Aorta (tissue), 5 donors: ENCODE measurements at places on chromosomes 11 and 22. TPM values are rescaled to one million over a fixed set of nuclear protein-coding genes. Genes with fewer than 3 reads are reported as not detected.
A peak's percentile ranks its signal among the peaks of the same experiment; 100 is the strongest.

DNA sequence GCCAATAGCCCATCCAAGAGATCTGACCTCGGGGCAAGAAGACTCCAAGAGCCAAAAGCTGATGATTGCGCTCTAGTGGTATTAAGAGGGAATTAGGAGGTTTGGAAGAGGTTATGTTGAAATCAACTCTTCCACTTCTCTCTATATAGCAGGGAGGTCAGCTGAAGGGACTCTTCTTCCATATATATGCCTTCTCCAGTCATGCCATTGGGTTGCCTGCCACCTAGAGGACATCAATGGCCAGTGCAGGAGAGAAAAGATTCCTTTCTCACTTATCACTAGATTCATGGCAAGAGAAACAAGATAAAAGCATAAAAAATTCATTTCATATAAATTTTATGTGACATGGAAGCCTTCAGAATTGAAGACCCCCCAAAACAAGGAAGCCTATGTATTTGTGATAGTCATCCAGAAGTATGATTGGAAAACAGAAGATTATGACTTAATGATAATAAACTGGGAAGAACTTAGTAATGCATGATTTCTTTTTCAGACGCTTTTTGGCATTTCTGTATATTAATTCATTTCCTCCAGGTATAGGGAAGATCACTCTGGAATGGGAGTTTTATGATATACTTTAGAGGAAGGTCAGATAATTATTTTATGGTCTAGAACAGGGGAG, 435.1 kb upstream of the DDI1 start:
- DNase-seq, result no peak
- H3K4me1 ChIP-seq, result no peaks in the 10 kb centered on the region
- H3K4me3 ChIP-seq, result no peak overlapping the region
- H3K27ac ChIP-seq, result no peak overlapping the region
- no peaks in the 10 kb centered on the region for H3K27me3 ChIP-seq

- peak; percentile 45 for DNase-seq
- no peaks in the 10 kb centered on the region for H3K27me3 ChIP-seq
- H3K4me1 ChIP-seq, result no peaks in the 10 kb centered on the region
- H3K36me3 ChIP-seq, result no peaks in the 10 kb centered on the region
These were observed 5.1 kb upstream of the KRTAP5-9 start for GRCh38 chr11:71542879-71543777.

DNA sequence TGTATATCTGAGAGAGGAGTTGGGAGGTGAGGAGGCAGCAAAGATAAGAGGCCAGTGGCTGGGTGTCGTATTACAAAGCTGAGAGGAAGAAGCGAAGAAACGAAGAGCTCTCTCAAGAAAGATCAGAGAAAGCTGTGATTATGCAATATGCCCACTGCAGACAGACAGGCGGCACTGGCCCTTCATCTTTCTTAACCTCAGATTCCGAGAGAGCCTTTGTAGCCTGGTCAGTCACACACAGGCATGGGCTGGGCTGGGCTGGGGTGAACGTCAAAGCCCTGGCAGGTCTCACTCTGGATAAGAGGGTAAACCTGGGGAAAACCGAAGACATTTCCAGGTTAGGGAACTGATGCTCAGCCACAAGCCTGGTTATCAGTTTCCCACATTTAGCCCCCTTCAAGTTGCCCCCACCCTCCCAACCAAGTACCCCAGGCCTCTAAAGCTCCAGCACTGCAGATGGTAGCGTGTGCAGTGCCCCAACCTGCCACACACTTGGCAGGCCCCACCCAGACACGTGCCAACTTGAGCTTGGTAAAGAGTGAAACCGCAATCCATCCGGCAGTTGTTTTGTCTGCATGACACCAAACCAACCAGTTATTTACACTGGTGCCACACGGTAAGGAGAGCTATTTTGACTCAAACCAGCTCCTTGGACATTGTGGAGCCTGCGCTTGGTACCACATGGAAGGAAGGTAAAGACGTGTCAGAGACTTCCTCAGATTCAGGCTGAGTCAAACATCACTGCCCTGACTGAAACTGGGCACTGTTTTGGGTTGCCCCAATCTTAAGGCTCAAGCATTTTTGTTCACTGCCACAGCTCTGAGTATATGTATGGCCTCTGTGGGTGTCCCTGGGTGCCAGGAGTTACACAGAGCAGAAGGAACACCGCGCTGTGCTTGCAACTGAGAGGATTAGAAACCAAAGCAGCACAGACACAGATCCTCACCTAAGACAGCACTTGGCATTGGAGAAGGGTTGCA, 135.9 kb downstream of the FDX1 start:
- H3K4me1 ChIP-seq, result no peaks in the 10 kb centered on the region
- no peak for DNase-seq
- no peak overlapping the region for H3K27ac ChIP-seq
- no peak overlapping the region for H3K4me3 ChIP-seq

MS4A12 gene
- polyA plus RNA-seq, result 11.1 TPM

DNA sequence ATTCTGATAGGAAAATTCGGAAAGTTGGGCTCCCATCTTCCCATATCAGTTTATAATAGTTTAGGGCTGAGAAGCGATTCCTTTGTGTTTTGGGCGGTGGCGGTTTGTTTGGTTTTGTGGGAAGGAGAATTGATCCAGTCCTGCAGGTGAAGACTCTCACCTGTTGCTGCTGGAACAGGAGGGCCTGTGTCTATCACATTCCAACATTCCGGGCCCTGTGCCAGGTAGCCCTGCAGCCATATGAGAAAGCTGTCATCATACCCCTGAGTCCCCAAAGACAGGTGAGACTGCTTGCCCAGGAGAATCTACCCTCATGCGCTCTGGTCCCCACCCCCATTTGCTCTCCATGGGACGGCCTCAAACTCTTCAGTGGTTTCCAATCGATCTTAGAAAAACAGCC, 62.1 kb downstream of the TRAF6 start:
- H3K27me3 ChIP-seq, result no peaks in the 10 kb centered on the region
- H3K27ac ChIP-seq, result no peak overlapping the region
- H3K36me3 ChIP-seq, result no peaks in the 10 kb centered on the region
- no peak overlapping the region for H3K4me3 ChIP-seq
- no peaks in the 10 kb centered on the region for H3K4me1 ChIP-seq
- DNase-seq, result no peak

- no peak overlapping the region for H3K4me3 ChIP-seq
- no peaks in the 10 kb centered on the region for H3K36me3 ChIP-seq
- no peak overlapping the region for H3K27ac ChIP-seq
- no peaks in the 10 kb centered on the region for H3K4me1 ChIP-seq
These were observed 33.1 kb upstream of the TSPAN18 start for GRCh38 chr11:44693654-44694119.

- H3K4me3 ChIP-seq, result no peak overlapping the region
- no peak overlapping the region for H3K27ac ChIP-seq
- H3K4me1 ChIP-seq, result no peaks in the 10 kb centered on the region
- H3K36me3 ChIP-seq, result no peaks in the 10 kb centered on the region
These were observed 1436.4 kb downstream of the BRD1 start for GRCh38 chr22:48391171-48391711.

TMEM191C gene
- polyA plus RNA-seq, result 0.50 TPM

DNA sequence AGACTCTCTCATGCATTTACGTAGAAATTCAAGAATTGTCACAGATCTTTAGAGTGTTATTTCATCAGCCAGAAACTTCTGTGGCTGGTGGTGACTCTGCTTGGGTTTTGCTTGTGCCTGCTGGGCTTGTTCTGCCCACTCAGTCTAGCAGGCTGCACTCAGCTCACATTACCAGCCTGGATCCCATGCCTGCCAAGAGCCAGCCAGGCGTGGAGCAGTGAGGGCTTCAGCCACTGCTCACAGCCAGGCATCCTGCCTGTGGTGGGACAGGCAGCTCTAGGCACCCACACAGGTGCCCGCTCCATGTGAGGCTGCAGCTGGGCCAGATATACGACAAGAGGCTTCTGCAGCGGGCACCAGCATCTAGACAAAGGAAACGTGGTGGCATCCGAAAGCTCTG, 1213.3 kb upstream of the RAG2 start:
- no peak overlapping the region for H3K27ac ChIP-seq
- H3K27me3 ChIP-seq, result no peaks in the 10 kb centered on the region
- H3K36me3 ChIP-seq, result no peaks in the 10 kb centered on the region
- no peak overlapping the region for H3K4me3 ChIP-seq
- no peak for DNase-seq

GRCh38 chr11:109029927-109030326, 365.1 kb downstream of the DDX10 start:
- H3K36me3 ChIP-seq, result no peaks in the 10 kb centered on the region
- DNase-seq, result no peak
- no peaks in the 10 kb centered on the region for H3K4me1 ChIP-seq

DNA sequence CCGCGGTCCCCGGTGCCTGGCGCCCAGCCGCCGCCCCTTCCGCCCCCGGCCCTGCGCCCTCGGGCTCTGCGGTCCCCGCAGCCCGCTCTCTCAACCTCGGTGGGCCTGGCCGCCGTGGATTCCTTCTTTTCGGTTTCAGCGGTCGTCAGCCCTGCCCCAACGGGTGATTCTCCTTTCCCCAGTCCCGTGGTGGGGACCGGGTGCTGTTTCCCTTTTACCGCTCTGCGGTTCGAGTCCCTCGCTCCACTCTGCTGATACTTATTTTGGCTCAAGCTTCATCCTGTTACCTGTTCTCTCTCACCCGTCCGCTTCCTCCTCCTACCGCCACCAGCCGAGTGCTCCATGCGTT, 494 bp downstream of the ZDHHC5 start:
- H3K36me3 ChIP-seq, result peaks cover 7% of the 10 kb centered on the region
- DNase-seq, result peak; percentile 63
- H3K4me1 ChIP-seq, result no peaks in the 10 kb centered on the region
- no peaks in the 10 kb centered on the region for H3K27me3 ChIP-seq
- H3K27ac ChIP-seq, result peak overlapping the region; percentile 48

- H3K4me1 ChIP-seq, result no peaks in the 10 kb centered on the region
- no peaks in the 10 kb centered on the region for H3K27me3 ChIP-seq
- no peaks in the 10 kb centered on the region for H3K36me3 ChIP-seq
- DNase-seq, result no peak
These were observed 28.7 kb downstream of the OTOG start for GRCh38 chr11:17575431-17576425.
